ENCODE measurements at places on chromosomes 2 and 18.

DNA sequence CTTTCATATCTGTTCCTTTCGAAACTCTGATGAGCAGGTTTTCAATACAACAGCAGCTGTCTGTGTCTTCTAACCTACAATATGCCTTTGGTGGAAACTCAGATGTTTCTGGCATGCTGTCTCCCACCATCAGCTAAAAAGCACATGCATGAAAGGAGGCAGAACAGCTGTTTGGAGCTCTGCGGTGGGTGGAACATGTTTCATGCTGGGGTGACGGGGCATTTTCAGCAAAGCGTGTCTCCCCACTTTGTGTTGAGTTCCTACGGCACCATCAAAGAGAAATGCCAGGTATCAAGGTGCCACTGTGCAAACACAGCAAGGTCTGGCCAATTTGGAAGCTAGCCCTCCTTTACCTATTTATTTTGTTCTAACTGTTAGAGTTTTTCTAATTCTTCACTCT is 290.1 kb downstream of the CLIP4 start:
- no peak for DNase-seq

- no peak for DNase-seq
Observed at GRCh38 chr2:223734346-223734745, 103.0 kb downstream of the AP1S3 start.

DNA sequence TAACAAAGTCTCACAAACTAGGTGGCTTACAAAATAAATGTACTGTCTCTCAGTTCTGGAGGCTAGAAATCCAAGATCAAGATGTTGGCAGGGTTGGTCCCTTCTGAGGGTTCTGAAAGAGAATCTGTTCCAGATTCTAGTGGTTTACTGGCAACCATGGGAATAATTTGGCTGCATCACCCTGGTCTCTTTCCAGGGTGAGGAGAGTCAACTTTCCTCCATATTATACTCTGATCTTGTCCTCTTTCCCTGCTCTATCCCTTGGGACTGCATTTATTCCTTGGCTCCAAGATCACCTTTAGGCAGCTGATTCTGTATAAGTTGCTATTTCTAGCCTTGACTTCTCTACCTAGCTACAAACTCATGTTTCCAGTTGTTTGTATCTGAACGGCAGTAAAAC is 35.2 kb downstream of the SLC40A1 start:
- no peak for DNase-seq

DNA sequence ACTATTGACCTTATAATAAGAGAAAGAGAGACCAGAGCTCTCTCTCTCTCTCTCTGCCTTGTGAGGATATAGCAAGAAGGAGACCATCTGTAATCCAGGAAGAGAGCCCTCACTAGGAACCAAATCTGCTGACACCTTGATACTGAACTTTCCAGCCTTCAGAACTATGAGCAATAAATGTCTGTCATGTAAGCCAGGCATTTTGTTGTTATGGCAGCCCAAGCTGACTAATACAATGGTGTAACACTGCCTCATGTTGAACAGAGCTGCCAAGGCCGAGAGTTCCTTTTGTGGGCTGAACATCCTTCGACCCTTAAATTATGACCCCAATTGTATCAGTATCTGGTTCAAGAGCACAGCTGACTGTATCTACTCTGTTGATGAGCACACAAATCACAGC is 108.0 kb downstream of the LRRC30 start:
- DNase-seq: no peak

- DNase-seq: no peak
Observed at GRCh38 chr2:172488556-172488955, 61.2 kb downstream of the ITGA6 start.

DNA sequence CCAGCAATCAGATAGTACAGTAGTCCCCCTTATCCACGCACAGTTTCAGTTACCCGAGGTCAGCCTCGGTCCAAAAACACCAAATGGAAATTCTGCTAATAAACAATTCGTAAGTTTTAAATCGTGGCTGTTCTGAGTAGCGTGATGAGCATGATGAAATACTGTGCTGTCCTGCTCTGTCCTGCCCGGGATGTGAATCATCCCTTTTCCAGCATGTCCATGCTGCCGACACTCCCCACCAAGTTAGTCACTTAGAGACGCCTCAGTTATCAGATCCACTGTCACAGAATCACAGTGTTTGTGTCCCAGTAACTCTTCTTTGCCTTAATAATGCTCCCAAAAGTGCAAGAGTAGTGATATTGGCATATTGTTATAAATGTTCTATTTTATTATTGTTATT is 62.1 kb downstream of the MEX3C start:
- DNase-seq: no peak

DNA sequence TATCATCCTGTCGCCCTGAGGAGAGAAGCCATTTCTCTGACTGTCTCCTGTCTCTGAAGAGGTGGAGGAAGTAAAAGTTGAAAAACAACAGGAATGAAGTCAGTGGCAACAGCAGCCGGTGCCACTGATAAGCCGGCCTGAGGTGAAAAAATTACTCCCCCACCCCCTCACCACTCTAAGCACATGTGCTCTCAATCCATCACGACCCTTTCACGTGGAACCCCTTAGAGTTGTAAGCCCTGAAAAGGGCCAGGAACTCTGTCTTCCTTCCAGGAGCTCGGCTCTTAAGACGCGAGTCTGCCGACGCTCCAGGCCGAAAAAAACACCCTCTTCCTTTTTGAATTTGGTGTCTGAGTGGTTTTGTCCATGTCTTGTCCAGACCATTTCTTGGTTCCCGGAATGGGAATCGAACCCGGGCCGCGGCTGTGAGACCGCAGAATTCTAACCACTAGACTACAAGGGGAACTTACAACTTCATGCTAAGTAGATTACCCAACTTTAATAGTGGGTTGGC is 40.7 kb upstream of the TRIM43 start:
- no peak for DNase-seq

- DNase-seq: no peak
Observed at GRCh38 chr18:13539050-13539449, 187.3 kb downstream of the FAM210A start.

DNA sequence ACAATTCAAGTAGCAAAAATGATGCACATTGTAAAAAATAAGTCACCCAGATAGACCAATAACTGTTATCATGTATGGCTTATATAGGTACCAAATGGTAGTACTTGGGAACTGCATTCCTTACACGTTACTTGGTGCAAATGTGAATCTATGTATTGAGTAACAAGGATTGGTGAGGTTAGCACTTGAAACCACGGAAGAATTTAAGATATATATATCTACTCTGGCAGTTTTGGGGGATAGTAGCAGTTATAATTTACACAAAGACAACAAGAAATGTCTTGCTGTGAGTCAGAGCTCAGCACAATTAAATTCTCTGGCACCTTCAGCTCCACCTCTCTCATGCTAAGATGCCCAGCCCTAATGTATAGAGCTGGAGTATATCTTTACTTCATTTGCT is 359.4 kb upstream of the RAB12 start:
- DNase-seq: no peak

DNA sequence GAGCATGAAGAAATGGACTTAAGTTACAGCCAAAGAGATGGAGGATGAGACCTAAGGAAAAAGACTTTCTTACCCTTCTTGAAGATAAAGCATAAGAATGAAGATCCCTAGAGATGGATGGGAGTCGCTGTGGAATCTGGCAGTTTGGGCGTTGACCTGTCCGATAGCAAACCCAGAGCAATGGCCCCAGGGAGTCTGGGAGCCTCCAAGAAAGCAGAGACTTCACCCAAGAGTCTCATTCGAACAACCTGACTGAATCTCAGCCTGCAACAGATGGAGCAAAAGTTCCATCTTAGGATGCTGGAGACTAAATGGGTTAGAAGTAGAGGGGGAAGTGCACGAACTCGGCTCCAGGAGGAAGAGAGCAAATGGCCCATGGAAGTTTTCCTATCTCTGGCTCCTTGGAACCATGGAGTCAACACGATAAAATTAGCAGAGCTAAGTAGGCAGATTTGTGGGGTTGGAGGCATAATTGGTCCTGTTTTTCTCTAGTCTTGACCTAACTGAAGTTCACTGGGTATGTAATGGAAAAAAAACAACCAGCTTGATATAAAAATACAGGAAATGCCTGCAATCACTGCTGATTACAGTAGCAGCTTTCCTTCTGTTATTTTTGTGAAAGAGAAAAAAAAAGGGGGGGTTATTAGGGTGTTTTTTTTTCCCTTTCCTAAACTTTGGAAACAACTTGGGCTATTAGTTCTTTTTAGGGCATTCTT is 178.4 kb upstream of the EPAS1 start:
- DNase-seq: no peak

DNA sequence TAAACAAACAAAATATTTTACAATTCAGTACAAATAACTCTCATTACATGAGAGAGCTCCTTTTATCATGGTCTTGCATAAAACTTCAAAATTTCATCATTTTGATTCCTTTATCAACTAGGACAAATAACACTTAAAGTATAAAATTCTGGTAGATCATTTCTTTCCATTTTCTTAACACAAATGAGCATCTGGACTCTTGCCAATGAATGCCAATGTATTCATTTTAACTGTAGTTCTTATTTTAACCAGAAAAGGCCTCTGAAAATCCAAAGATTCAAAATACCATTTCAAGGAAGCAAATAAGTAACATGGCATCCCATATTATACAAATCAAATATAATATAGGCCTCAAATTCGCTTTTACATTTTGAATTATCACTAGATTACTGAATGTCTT is 13.8 kb upstream of the POU3F3 start:
- no peak for DNase-seq

GRCh38 chr2:219280651-219281050 is 1.5 kb downstream of the DNAJB2 start:
- no peak for DNase-seq

DNA sequence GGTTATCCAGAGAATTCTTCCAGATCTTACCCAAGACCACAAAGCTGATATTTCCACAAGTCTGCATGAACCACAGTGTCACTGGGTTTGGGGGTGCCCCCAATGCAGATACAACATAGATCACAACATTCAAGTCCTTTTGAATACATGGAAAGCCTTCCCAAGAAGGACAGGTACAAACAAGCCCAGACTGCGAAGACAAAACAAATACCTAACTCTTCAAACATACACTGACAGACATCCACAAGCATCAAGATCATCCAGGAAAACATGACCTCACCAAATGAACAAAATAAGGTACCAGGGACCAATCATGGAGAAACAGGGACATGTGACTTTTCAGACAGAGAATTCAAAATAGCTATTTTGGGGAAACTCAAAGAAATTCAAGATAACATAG is 93.1 kb downstream of the MDH1 start:
- no peak for DNase-seq

GRCh38 chr2:10237392-10238321 is 65.0 kb upstream of the HPCAL1 start:
- no peak for DNase-seq

DNA sequence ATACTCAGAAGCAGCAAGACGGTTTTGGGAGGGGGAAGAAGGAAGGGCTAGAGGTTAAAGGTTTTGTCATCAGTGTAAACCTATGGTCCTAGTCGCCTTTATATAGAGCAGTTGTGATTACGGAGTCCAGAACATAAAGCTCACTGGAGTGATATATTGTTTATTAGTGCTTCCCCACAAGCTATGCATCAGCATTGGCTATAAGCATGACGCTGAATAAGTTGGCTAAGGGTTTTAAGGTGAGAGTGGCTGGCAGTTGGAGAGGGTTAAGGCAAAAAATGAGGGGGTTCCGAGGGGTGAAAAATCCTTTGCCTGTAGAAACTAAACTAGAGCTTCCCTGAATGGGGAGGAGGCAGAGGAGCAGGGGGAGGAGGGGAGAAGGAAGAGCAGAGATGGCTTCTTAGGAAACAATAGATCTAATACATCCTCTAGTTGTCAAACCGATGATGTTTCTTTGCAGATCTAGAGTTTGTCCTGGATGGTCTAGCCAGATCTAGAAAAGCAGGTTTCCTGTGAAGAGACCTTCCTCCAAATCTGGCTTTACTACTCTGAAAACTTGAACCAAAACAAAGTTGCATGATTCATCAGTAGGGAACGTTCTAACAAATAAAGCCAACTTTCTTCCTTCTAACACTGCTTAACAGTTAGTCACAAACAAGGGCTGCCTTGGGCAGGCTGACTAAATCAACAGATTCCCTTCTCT is 2.5 kb downstream of the KLF7 start:
- DNase-seq: no peak

DNA sequence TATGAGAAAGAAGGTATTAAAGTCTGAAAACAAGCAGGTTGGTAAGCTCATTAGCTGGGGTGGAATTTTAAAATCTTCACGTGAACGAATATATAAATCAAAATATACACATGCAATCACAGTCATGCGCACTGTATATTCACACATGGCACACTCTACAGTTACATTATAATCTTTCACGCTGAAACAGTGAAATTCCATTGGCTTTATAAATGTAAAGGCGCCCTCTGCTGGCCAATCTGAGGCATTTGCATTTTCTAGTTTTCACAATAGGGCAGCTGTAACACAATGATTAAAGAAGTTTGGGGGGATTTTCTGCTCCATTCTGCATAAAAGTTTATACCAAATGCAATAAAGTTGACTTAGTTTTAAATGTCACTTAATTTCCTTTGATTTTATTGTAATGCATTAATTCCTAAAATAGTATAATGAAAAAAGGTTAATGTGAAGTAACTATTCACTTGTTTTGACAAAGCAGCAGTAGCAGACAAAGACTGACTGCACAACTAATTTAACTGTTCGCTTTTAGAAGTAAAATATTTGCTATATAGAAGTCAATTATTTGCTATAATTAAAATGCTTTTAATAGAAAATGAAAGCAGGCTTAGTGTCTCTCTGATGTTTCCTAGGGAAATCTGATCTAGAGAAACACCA is 17.2 kb downstream of the IFIH1 start:
- peak; percentile 56 for DNase-seq

Measured in stimulated activated CD4-positive, alpha-beta T cell treated with anti-CD3 and anti-CD28 coated beads, Interleukin-2, amount 100 ng/mL, for 48 hours (primary cell).